M059J (cell line): ENCODE measurements at places on chromosomes 11 and 22. TPM values are rescaled to one million over a fixed set of nuclear protein-coding genes. Genes with fewer than 3 reads are reported as not detected.

- DNase-seq, result no peak
These were observed 201.7 kb upstream of the PDGFD start for GRCh38 chr11:104365676-104366075.

DNA sequence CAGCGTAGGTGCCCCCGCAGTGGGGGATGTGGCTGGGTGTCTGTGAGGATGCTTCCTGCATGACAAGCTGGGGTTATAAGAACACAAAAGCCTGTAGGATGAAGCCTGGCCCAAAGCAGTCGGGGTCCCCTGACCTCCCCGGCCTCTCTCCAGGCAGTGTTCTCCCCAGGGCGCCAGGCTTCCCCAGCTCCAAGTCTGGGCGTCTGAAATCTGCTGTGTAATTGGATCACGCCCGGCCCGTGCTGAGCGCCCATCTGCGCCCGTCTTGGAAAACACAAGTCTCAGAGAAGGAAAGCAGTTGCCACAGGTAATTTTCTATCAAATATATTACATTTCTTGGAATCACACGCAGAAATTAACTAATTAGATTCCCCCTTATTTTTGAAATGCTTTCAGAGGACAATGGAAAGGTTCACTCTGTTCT lies 233.3 kb downstream of the CTTN start:
- DNase-seq, result no peak

- DNase-seq, result no peak
These were observed 8.0 kb upstream of the CLCF1 start for GRCh38 chr11:67381244-67381972.

GRCh38 chr11:72217841-72218240 lies 1.2 kb downstream of the FOLR2 start:
- no peak for DNase-seq

- no peak for DNase-seq
These were observed 14.1 kb downstream of the LPXN start for GRCh38 chr11:58561394-58562098.

DNA sequence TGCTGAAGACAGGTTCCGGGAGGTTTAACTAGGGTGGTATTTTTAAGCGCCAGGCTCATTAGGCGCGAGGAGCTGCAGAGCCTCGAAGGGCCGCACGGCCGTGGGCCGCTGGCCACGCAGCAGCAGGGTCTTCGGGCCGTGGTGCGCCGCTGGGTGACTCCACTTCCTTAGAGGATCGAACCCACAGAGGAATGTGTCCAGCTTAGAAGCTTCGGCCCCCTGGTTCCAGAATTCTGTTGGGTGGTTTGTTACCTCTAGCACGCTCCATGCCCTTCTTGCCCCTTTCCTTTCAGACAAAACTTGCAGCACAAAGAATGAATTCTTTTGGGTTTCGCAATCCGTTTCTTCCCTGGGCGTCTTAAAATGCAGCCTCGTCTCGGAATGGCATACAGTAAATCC lies 773 bp upstream of the PATL1 start:
- DNase-seq, result peak; percentile 58

GRCh38 chr22:45775062-45775461 lies 103.4 kb downstream of the ATXN10 start:
- DNase-seq, result no peak

DNA sequence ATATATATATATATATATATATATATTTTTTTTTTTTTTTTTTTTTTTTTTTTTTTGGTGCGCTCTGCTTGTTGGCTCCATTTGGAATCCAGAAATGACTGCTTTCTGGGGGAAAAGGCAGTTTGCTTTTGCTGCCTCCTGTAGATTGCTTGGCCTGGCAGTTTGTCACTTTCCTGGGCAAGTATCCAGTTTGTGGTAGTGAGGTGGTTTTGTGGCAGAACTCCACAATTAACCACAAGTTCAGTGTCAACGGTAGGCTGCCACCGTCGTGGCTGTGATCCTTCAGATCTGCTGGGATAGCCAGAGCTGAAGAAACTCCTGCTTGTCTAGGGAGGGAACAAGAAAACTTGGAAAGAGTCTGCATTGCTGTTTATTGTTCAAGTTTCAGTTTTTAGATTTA lies 5.0 kb upstream of the PDE3B start:
- peak; percentile 40 for DNase-seq

GRCh38 chr22:37345863-37346504 lies 63.7 kb downstream of the CYTH4 start:
- DNase-seq, result peak; percentile 90

DNA sequence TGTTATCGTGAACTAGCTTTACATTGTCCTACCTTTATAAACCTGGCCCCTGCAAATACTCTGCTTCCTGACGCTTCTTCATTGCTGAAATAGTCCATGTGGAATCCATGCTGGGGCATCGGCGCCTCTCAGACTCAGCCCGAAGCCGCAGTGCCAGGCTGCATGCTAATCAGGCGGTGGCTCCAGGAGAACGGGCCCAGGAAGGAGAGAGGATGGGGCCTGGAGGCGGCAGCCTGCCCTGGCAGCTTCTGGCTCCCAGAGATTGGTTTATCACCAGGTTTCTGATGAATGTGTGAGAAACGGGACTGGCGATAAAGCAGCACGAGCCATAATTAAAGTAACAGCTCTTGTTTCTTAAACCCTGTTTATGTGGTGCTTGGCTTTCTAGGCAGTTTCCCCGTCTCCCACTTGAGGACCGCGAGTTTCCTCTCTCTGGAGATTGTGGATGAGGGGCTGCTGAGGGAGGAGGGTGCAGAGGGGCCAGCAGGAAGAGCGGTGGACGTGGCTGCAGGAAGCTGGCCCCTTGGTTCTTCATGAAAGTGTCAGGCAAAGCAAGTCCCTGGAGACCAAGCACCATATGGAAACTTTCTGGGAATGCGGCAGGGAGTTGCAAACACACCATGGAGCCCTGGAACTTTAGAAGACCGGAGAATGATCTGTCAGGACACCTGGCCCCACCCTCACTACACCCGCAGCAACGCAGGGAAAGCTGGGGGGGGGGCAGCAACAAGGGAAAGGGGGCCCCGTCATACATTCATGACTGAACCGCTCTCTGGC lies 93.4 kb downstream of the NTM start:
- no peak for DNase-seq

The E2F8 gene
- 3.9 and 8.5 TPM in 2 replicates for total RNA-seq

The FAM76B gene
- 8.7 and 16.2 TPM in 2 replicates for total RNA-seq

The UPK3A gene
- not detected in 2 replicates for total RNA-seq

The TMPRSS4 gene
- total RNA-seq, result not detected in 2 replicates
